ENCODE measurements at places on chromosomes 7 and 10.
A peak's percentile ranks its signal among the peaks of the same experiment; 100 is the strongest.

- DNase-seq: no peak
These were observed 3.6 kb downstream of the GDI2 start for GRCh38 chr10:5809527-5810154.

- no peak for DNase-seq
These were observed 64.9 kb upstream of the TAS2R16 start for GRCh38 chr7:123060446-123060845.

GRCh38 chr7:126979722-126980121, 273.0 kb downstream of the GRM8 start:
- DNase-seq: no peak

DNA sequence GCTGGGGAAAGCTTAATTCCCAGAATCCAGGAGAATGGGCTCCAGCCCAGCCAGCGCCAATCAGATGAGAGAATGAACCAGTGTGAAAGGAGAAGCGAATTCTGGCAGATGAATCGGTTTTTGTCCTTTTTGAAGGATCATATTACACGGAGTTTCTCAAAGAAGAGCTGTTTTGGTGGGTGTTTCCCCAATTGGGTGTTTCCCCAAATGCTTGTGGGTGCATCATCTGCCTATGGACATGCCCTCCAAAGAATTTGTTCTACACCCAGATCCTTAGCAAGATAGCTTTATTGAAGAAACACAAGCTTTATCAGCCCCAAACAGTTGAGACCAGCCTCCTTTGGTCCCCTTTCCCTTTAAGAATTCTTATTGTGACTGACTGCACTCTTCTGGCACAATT, 186.5 kb upstream of the GPR26 start:
- no peak for DNase-seq

- no peak for DNase-seq
These were observed 73.7 kb downstream of the INPP5A start for GRCh38 chr10:132611026-132611910.

- no peak for DNase-seq
These were observed 165.8 kb upstream of the PRSS1 start for GRCh38 chr7:142583446-142583845.

DNA sequence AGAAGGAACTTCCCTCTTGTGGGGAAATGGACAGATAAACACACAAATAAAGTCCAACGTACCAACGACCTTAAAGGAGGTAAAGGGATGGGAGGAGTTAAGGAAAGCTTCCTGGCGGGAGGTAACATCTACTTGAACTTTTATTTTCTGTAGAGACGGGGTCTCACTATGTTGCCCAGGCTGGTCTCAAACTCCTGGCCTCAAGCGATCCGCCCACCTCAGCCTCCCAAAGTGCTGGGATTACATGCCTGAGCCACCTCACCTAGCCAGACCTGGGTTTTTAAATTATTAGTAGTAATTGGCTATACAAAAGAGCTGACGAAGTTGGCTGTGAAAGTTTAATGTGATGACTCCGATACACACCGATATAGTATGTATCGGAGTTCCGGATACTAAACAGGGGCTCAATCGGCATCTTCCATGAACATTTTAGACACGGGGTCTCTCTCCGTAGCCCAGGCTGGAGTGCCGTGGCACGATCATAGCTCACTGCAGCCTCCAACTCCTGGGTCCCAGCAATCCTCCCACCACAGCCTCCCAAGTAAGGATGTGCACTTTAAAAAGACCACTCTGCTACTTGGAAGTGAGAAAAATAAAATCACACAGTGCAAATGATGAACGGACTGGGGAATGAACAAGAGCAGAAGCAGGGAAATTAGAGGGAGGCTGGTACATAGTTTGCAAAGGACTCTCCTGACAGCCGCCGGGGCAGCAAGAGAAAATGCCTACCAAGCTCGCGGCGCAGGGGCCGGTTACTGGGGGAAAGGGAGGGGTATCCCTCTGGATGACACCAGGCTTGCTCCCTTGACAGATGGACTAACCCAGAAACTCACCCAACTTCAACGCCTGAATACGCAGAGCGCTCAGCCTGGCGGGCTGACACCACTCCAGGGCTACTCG, 1.0 kb downstream of the BCL7B start:
- DNase-seq: no peak

GRCh38 chr10:1323951-1324350, 267.8 kb downstream of the WDR37 start:
- no peak for DNase-seq

- no peak for DNase-seq
These were observed 648.1 kb downstream of the ANKRD7 start for GRCh38 chr7:118872568-118872967.

DNA sequence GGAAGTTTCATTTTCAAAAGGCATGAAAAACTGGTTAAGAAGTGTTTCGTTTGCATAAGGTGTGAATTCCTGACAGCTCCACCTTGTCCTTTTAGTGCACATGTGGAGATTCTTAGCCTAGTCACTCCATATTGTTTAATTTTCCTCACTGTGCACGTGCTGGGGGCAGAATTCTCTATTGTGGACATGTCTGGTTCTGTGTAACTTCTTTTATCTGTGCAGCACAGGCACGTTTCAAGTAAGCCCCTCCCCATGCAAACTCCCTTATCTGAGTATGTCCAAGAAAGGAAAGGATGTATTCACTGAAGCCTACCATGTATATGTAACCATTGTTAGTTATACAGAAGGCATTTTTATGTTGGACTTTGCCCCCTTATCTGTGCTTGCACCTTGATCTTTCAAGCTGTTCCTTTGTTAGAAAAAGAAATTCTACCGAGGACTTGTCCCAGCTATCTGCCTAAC, 1346.3 kb downstream of the REEP3 start:
- DNase-seq: no peak

DNA sequence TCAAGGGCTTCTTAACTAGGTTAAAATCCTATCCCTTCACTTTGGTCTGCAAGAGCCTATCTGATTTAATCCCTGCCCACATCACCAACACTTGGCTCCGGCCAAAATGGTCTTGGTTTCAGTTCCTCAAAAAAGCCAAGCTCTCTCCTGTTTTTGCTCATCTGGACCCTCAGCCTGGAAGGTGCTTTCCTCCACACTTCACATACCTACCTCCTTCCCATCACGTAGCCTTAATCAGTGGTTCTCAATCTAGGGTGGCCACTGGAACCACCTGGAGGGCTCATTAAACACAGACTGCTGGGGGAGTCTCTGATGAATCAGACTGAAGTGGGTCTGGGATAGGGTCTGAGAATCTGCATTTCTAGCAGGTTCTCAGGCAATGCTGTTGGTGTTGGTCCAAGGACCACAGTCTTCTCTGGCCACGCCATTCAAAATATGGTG, 227.0 kb upstream of the AOAH start:
- DNase-seq: no peak

DNA sequence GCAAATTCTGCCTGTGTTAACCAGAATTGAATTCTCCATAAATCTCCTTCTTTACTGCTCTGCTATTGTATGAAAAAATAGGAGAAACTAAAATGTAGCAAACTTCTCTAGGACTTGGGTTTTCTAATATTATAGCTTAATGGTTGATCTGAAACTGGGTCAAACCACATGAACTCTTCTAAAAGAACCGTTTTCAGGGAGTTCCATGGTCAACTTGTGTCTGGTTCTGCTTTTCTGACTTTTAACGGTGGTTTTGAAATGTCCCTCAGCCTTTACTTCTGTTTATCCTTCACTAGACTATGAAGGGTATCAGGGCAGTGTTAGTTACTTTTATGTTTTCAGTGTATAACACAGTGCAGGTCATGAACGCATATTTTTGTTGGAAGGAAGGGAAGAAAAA, 242.2 kb downstream of the TSPAN12 start:
- DNase-seq: no peak

- no peak for DNase-seq
These were observed 62.5 kb downstream of the SGMS1 start for GRCh38 chr10:50561266-50561665.

- DNase-seq: no peak
These were observed 106.2 kb upstream of the CACNA2D1 start for GRCh38 chr7:82549616-82550285.

DNA sequence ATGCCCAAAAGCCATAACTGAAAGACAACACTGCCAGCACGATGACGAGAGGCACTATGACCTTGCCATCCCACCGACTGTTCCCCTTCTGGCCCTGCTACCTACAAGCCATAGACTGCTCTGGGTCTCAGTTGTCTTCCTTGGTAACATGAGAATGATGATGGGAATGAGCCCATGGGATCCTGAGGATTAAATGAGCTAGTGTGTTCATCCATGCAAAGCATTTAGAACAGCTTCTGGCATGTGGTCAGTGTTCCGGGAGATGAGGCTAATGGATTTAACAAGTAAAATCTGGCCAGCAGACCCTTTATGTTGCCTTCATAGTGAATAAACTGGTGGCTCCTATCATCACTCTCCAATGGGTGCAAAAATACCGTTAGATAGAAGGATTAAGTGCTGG, 62.4 kb upstream of the WDR11 start:
- no peak for DNase-seq

DNA sequence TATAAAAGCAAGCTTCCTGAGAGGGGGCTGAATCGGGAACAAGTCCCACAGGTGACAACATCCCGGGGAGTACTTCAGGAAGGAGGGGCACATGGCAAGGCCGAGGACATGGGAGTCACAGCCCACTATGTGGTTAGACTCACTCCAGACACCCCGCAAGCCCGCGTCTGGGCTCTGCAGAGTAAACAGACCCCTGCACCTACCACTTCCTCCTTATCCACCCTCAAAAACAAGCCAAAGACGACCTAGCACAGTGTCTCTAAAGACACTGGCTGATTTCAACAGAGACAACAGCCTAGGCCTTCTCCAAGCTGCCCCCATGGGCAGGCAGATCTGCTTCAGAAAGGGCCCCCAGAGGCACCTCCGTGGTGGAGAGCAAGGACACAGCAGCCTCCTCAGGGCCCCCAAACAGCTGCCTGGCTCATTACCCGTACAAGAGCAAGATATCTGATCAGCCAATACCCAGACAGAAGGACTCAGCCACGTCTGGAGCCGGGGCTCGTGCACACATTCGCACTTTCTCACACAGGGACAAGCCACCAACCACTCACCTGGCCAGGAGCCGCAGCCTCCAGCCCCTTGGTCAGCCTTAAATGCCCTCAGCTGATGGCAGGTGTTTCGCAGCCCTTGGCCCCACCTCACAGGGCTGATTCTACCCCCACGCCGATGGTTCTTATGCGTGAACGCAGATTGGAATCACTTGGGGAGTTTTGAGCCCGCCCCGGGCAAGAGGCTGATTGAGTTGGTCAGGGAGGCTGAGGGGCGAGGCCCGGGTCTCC, 10.7 kb upstream of the KPNA7 start:
- no peak for DNase-seq

DNA sequence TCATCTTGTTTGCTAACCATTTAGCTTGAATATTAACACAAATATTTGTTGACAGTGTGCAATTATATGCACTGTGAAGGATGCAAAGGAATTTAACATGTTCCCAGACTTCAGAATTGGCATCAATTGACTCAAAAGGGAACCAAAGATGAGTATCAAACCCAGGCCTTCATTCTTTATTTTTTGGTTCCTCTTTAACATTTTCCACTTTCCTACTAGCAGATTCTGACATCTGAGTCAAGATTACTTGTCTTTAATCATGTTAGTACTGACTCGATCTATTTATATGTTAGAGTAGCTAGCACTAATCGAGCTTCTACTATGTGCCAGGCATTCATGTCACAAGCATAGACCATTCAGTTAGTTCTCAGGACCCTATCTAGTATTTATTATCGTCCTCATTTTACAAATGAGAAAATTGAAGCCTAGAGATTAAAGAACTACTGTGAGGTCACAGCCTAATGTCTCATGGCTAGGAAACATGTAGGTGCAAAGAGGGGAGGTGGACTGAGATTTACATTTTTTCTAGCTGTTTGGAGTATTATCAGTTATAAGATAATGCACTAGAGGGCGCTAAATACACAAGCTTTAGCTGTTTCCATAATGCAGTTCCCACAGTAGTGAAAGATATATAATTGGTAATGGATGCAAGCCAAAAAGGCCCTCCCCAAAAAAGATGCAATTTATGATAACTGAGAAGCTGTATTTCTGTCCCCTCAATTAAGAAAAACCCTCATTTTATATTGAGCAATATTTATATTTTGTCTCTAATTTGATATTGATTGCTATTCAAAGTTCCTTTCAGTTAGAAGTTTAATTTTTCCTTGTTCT, 32.9 kb upstream of the KMT2E start:
- peak; percentile 32 for DNase-seq

DNA sequence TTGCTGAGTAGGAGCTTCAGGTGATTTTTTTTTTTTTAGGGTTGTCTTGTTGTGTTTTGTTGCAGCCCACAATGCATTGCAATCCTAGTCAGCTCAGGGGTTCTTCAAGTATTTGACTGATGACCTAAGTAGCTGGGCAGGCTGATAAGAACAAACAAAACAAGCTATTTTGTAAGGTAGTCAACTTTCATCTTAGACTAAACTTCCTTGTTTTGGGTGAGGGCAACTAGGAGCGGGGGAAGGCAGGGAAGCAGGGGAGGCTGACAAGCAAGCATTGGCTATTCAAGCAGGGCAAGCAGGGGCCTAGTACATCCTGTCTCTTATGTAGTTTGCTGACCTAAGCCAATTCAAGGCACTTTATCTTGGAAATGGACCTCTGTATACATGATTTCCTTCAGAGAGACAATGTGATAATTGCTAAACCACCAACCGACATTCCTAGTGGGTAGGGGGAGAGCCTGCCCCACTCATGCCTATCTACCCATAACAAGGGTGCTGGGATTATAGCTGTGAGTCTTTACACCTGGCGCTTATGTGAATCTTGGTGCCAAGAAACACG, 163.3 kb upstream of the PRKCQ start:
- no peak for DNase-seq

DNA sequence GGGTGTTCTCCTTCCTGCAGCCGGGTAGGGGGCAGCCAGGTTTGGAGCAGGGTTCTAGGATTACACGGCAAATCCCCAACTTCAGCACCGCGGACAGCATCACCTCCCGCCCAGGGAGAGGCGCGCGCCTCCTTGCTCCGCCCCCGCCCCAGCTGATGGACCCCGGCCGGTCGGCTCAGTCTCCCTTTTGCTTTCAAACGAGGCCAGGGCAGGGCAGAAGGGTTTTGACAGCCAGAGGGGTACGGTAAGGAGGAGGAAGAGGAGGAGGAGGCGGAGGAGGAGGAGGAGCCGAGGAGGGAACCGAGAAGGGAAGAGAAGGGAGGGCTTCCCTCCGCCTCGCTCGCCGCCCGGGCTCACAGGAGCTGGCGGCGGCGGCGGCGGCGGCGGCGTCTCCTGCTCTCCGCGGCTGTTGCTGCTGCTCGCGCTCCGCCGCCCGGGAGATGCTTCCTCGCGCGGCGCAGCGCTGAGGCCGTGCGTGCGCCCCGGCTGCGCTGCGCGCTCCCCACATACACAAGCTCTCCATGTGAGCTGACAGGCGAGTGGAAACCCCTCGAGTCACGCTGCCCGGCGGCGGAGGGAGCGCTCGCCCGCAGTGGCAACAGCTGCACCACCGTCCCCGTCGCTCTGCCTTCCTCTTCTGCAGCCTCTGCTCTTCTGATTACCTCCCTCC, 615 bp upstream of the CNTNAP2 start:
- DNase-seq: peak; percentile 52

GRCh38 chr10:126243971-126244370, 144.3 kb downstream of the ADAM12 start:
- no peak for DNase-seq

GRCh38 chr7:140534743-140535142, 55.4 kb upstream of the MKRN1 start:
- DNase-seq: no peak
